ENCODE measurements at places on chromosomes 3 and 15.
A peak's percentile ranks its signal among the peaks of the same experiment; 100 is the strongest.

GRCh38 chr15:74178326-74179100 is 5.0 kb downstream of the ISLR start:
- H3K4me3 ChIP-seq = no peak overlapping the region
- no peak for DNase-seq
- H3K27ac ChIP-seq = peak overlapping the region; percentile 82

- DNase-seq = no peak
- no peaks in the 10 kb centered on the region for H3K27me3 ChIP-seq
- no peaks in the 10 kb centered on the region for H3K36me3 ChIP-seq
- no peaks in the 10 kb centered on the region for H3K4me1 ChIP-seq
- no peak overlapping the region for H3K27ac ChIP-seq
These were observed 36.0 kb downstream of the RFX7 start for GRCh38 chr15:56207711-56208110.

DNA sequence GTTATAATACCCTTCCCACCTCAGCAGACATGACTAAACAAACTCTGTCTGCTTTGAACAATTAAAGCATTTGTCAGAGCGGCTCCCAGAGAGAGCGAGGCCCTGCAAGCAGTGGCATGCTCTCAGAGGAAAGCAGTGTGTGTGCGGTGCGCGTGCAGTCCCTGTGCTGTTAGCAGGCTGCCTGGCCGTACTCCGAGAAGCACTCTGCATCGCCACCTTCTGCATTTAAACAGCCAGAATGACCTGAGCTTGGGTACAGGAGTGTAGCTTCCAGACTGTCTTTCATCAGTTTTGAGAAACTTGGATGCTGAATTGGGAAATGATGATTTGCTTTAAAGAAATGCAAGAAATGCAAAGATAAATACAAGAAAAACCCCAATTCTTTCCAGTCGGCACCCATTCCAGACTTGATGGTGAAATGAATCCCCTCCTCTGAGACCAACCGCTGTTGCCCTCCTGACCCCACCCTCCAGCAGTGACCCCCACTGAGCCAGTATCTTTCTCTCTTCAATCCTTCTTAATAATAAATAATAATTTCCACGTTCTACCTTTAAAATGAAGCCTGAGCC is 113.5 kb downstream of the VGLL4 start:
- peaks cover 18% of the 10 kb centered on the region for H3K4me1 ChIP-seq
- no peak overlapping the region for H3K4me3 ChIP-seq
- H3K36me3 ChIP-seq = no peaks in the 10 kb centered on the region
- peak; percentile 53 for DNase-seq

- no peak overlapping the region for H3K4me3 ChIP-seq
- no peaks in the 10 kb centered on the region for H3K36me3 ChIP-seq
- H3K27ac ChIP-seq = no peak overlapping the region
- H3K27me3 ChIP-seq = no peaks in the 10 kb centered on the region
- no peak for DNase-seq
- peaks cover 8% of the 10 kb centered on the region for H3K4me1 ChIP-seq
These were observed 84.9 kb downstream of the SMAD6 start for GRCh38 chr15:66786708-66787488.

- H3K36me3 ChIP-seq = no peaks in the 10 kb centered on the region
- no peak overlapping the region for H3K27ac ChIP-seq
- no peaks in the 10 kb centered on the region for H3K4me1 ChIP-seq
- DNase-seq = no peak
These were observed 19.0 kb downstream of the CFAP100 start for GRCh38 chr3:126413693-126414080.

DNA sequence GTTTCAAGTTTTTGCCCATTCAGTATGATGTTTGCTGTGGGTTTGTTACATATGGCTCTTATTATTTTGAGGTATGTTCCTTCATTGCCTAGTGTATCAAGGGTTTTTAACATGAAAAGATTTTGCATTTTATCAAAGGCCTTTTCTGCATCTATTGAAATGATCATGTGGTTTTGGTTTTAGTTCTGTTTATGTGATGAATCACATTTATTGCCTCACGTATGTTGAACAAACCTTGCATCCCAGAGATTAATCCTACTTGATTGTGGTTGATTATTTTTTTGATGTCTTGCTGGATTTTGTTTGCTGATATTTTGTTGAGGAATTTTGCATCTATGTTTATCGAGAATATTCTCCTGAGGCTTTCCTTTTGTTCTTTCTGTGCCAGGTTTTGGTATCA is 39.4 kb downstream of the TMCO5A start:
- H3K4me3 ChIP-seq = no peak overlapping the region
- H3K4me1 ChIP-seq = no peaks in the 10 kb centered on the region
- H3K36me3 ChIP-seq = no peaks in the 10 kb centered on the region
- H3K27ac ChIP-seq = no peak overlapping the region

GRCh38 chr15:67116742-67117141 is 51.3 kb downstream of the SMAD3 start:
- H3K27ac ChIP-seq = peak overlapping the region; percentile 29
- no peak for DNase-seq
- peaks cover 54% of the 10 kb centered on the region for H3K4me1 ChIP-seq
- no peaks in the 10 kb centered on the region for H3K36me3 ChIP-seq
- H3K27me3 ChIP-seq = no peaks in the 10 kb centered on the region

DNA sequence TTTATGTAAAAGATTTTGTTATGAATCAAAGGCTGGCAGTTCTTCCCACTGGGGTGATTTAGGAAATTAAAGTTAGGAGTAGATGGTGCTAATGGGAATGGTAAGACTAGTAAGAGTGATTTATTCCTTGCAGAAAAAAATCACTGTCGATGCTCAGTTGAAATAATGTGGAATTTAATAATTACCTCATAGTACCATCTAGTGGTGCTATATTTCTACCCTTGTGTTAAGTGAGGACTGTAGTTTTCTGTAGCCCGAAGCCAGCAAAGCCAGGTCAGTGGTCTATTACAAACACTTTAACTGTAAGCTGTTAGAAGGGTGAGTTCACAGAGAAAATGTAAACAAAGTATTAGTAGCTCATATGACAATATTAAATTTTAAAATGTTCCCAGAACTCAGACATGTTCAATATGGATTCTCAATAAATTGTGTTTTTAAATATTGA is 39.5 kb upstream of the GOLGA8J start:
- no peaks in the 10 kb centered on the region for H3K36me3 ChIP-seq
- H3K27ac ChIP-seq = no peak overlapping the region
- DNase-seq = no peak
- peaks cover 4% of the 10 kb centered on the region for H3K27me3 ChIP-seq
- no peaks in the 10 kb centered on the region for H3K4me1 ChIP-seq

DNA sequence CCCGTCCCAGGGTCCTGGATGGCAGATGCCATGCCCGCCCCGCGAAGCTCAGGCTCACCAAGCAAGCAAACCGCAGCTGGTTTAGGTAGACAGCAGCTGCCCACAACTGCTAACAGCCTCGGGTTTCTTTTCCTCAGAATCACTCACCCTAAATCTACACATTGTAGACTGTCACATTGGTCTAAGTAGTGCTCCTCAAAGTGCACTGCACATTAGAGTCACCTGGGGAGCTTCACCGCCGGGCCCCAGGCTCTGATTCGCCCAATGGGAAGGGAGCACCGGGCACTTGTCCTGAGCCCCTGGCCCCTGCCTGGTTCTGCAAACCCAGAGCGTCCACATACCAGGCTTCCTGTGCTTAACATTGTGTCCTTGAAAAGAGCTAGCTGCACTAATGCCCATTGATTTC is 752 bp downstream of the OCA2 start:
- no peak for DNase-seq
- H3K4me3 ChIP-seq = no peak overlapping the region
- H3K4me1 ChIP-seq = peaks cover 37% of the 10 kb centered on the region

- no peaks in the 10 kb centered on the region for H3K27me3 ChIP-seq
- no peak for DNase-seq
- no peaks in the 10 kb centered on the region for H3K36me3 ChIP-seq
These were observed 21.8 kb downstream of the EMC7 start for GRCh38 chr15:34079904-34080303.

- no peak for DNase-seq
- H3K27me3 ChIP-seq = no peaks in the 10 kb centered on the region
- no peaks in the 10 kb centered on the region for H3K36me3 ChIP-seq
These were observed 822 bp downstream of the ZNF385D start for GRCh38 chr3:21750080-21750696.

DNA sequence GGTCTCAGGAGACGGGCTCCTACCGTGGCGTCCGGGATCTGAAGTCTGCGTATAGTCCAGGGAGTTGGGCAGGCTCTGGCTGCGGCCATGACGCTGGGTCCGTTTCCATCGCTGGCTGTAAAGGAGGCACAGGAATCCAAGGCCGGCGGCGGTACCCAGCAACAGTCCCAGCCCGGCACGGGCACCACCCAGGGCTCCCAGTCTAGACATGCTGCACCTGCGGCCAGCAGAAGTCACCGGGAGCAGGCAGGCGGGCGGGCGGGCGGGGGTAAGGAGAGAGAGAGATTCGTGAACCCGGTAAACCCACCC is 526 bp downstream of the RMDN3 start:
- DNase-seq = no peak
- H3K27ac ChIP-seq = peak overlapping the region; percentile 84
- H3K4me1 ChIP-seq = no peaks in the 10 kb centered on the region
- no peaks in the 10 kb centered on the region for H3K36me3 ChIP-seq
- H3K27me3 ChIP-seq = no peaks in the 10 kb centered on the region

DNA sequence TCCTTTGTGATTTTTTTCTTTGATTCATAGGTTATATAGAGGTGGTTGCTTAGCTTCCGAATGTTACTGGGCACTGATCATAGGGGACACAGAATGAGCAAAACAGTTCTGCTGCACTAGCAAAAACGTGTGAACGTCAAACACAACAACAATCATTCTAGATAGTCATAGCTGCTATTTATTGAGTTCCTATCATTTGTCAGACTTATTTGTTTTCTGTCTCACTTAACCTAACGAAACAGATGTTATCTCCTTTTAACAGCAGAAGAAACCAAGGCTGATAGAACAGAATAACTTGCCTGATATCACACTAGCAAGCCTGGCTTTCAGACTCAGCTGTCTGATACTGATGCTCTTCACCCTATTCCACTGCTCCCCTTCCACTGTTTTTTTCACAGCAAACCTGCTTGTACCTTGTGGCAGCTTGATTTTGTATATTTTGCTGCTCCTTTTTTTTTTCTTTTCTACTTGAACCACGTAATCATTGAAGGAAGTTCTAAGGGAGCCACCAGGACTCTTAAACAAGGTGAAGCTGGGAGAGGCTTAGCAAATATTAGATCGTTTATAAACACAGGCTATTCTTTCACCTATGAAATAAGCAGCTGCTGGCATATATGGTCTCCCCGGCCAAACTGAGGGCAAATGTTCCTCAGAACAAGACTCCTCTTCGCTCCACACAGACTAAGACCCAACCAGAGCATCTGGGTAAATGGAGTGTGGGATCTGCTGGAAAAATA is 78.8 kb downstream of the MCF2L2 start:
- H3K27ac ChIP-seq = no peak overlapping the region
- H3K27me3 ChIP-seq = no peaks in the 10 kb centered on the region
- H3K4me1 ChIP-seq = no peaks in the 10 kb centered on the region
- no peak overlapping the region for H3K4me3 ChIP-seq
- no peaks in the 10 kb centered on the region for H3K36me3 ChIP-seq

GRCh38 chr3:14959359-14959943 is 12.1 kb downstream of the NR2C2 start:
- no peak overlapping the region for H3K27ac ChIP-seq
- H3K4me1 ChIP-seq = peaks cover 20% of the 10 kb centered on the region
- H3K36me3 ChIP-seq = peaks cover 46% of the 10 kb centered on the region
- no peaks in the 10 kb centered on the region for H3K27me3 ChIP-seq
- H3K4me3 ChIP-seq = no peak overlapping the region

GRCh38 chr3:18648159-18648558 is 223.0 kb upstream of the SATB1 start:
- no peak for DNase-seq
- H3K27ac ChIP-seq = no peak overlapping the region
- H3K4me3 ChIP-seq = no peak overlapping the region
- no peaks in the 10 kb centered on the region for H3K27me3 ChIP-seq
- H3K36me3 ChIP-seq = no peaks in the 10 kb centered on the region
- H3K4me1 ChIP-seq = no peaks in the 10 kb centered on the region

- DNase-seq = no peak
- H3K36me3 ChIP-seq = no peaks in the 10 kb centered on the region
- no peak overlapping the region for H3K4me3 ChIP-seq
These were observed 209.0 kb downstream of the MYRIP start for GRCh38 chr3:40018369-40018768.

GRCh38 chr3:196149831-196150301 is 61.3 kb downstream of the ZDHHC19 start:
- no peak overlapping the region for H3K27ac ChIP-seq
- no peak for DNase-seq
- H3K27me3 ChIP-seq = no peaks in the 10 kb centered on the region
- H3K4me3 ChIP-seq = no peak overlapping the region
- H3K36me3 ChIP-seq = no peaks in the 10 kb centered on the region
- H3K4me1 ChIP-seq = no peaks in the 10 kb centered on the region

GRCh38 chr3:69987833-69988232 is 11.7 kb upstream of the SAMMSON start:
- DNase-seq = no peak
- H3K4me3 ChIP-seq = no peak overlapping the region

GRCh38 chr15:29008846-29009245 is 123.1 kb downstream of the APBA2 start:
- no peaks in the 10 kb centered on the region for H3K36me3 ChIP-seq
- H3K27me3 ChIP-seq = no peaks in the 10 kb centered on the region
- no peak for DNase-seq
- no peak overlapping the region for H3K4me3 ChIP-seq
- H3K4me1 ChIP-seq = no peaks in the 10 kb centered on the region
- no peak overlapping the region for H3K27ac ChIP-seq

- no peak overlapping the region for H3K4me3 ChIP-seq
- no peak overlapping the region for H3K27ac ChIP-seq
- no peaks in the 10 kb centered on the region for H3K4me1 ChIP-seq
These were observed 520.8 kb downstream of the GRM7 start for GRCh38 chr3:7381741-7382140.

DNA sequence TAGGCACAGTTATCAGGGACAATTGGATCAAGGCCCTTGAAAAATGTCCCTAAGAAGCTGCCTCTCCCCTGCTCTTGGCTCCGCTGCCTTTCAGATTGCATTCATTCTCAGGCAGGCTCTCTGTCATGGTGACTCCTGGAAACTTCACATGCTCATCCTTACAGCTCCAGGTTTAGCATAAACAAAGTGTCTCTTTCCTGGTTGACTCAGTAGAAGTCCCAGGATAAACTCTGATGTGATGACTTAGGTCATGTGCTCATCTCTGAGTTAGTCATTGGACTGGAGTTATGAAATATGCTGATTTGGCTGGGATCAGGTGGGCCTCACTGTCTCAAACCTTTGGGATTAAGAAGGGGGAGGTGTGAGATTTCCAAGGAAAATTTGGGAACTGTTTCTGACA is 243.8 kb downstream of the ZNF621 start:
- H3K4me3 ChIP-seq = no peak overlapping the region
- H3K4me1 ChIP-seq = no peaks in the 10 kb centered on the region
- H3K36me3 ChIP-seq = no peaks in the 10 kb centered on the region
- no peaks in the 10 kb centered on the region for H3K27me3 ChIP-seq
- no peak for DNase-seq

GRCh38 chr3:171013822-171014748 is 12.4 kb downstream of the SLC2A2 start:
- no peak for DNase-seq
- no peaks in the 10 kb centered on the region for H3K27me3 ChIP-seq
- no peaks in the 10 kb centered on the region for H3K4me1 ChIP-seq
- no peak overlapping the region for H3K4me3 ChIP-seq
- no peaks in the 10 kb centered on the region for H3K36me3 ChIP-seq

All from heart right ventricle (tissue), 16 donors.